Thoracic aorta (tissue), 2 donors: ENCODE measurements at places on chromosomes 7 and 10. TPM values are rescaled to one million over a fixed set of nuclear protein-coding genes. Genes with fewer than 3 reads are reported as not detected.
A peak's percentile ranks its signal among the peaks of the same experiment; 100 is the strongest.

- peaks cover 85% of the 10 kb centered on the region for H3K4me1 ChIP-seq
- no peak overlapping the region for H3K27ac ChIP-seq
- no peaks in the 10 kb centered on the region for H3K27me3 ChIP-seq
Observed at GRCh38 chr7:131010029-131010716, 276.2 kb upstream of the KLF14 start.

- no peaks in the 10 kb centered on the region for H3K36me3 ChIP-seq
- no peak for DNase-seq
- H3K4me1 ChIP-seq: peaks cover 16% of the 10 kb centered on the region
- no peak overlapping the region for H3K27ac ChIP-seq
- no peak overlapping the region for H3K4me3 ChIP-seq
- no peaks in the 10 kb centered on the region for H3K27me3 ChIP-seq
Observed at GRCh38 chr10:97511711-97512440, 13.2 kb downstream of the UBTD1 start.

GRCh38 chr7:40041456-40041855 lies 91.4 kb downstream of the CDK13 start:
- H3K36me3 ChIP-seq: peaks cover 5% of the 10 kb centered on the region
- no peak for DNase-seq
- H3K4me3 ChIP-seq: no peak overlapping the region
- no peaks in the 10 kb centered on the region for H3K4me1 ChIP-seq
- no peaks in the 10 kb centered on the region for H3K27me3 ChIP-seq
- no peak overlapping the region for H3K27ac ChIP-seq

DNA sequence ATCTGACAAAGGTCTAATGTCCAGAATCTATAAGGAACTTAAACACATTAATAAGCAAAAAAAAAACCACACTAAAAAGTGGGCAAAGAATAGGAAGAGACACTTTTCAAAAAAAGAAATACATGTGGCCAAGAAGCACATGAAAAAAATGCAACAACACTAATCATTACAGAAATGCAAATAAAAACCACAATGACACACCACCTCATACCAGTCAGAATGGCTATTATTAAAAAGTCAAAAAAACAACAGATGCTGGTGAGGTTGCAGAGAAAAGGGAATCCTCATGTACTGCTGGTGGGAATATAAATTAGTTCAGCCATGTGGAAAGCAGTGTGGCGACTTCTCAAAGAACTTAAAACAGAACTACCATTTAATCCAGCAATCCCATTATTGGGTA lies 119.0 kb downstream of the LMBR1 start:
- no peak overlapping the region for H3K27ac ChIP-seq
- no peak for DNase-seq
- peaks cover 14% of the 10 kb centered on the region for H3K4me1 ChIP-seq
- no peaks in the 10 kb centered on the region for H3K36me3 ChIP-seq

DNA sequence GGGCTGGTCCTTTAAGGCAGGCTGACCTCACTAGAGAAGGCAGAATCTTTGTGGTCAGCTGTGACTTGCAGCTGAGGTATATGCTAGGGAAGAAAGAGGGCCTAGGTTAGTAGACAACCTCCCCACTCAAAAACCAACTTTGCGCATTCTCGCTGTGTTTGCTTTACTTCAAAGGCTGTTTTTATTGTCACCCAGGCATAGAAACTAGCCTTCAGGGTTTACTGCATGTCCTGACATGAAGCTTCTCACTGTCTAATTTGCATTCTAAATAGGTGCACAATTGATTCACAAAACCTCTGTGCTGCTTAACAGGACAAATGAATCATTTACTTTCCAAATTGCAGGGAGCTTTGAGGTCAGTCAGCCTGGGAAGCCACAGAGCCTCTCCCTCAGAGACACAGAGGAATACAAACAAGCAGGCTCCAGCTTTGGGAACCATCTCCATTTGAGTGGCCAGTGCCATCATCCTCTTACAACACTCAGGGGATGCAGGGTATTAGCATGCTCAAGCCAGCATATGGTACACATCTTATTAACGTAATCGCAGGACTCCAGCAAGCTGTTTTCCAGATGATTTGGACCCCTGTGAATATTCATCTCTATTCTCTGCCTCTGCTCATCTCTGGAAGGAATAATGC lies 596.4 kb upstream of the GHITM start:
- H3K27me3 ChIP-seq: no peaks in the 10 kb centered on the region
- H3K36me3 ChIP-seq: no peaks in the 10 kb centered on the region
- H3K4me3 ChIP-seq: no peak overlapping the region
- DNase-seq: no peak
- no peaks in the 10 kb centered on the region for H3K4me1 ChIP-seq

DNA sequence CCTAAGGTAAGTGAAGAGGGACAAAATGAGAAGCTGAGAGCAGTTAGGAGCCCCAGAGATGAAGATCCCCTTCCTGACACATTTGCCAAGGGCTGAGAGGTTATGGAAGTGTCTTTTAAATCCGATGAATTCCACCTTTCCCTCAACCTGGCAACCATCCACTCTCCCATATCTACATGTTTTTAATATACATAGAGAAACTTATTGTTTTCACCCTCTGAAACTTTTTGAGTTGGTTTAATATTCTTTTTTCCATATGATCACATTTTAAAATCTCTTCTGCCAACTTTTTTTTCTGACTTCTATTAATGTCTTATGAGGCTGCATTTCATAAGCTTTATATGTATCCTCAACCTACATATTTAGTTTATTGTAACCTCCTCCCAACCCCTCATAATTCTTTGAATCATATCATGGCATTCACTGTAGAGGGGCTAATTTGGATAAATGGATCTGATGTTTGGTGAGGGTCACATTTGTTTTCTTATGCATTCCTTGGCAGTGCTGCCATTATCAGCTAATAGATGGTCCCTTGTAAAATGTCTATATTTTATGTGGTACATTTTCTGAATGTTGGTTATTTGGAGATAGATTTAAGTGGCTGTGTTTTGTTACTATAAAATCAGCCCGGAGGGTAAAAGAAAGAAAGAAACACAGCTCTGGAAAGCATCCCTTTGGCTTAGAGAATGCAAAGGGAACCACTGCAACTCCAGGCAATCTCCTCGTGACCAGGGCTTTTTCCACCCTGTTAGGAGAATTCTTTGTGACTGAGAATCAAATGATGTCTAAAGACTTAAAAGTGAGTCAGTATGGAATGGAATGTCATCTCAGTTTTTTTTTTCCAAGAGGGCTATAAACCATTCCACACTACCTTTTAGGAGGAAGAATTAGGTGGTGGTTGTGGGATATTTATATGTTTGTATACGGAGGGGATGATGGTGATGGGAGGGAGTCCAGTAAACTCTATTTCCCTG lies 334.4 kb downstream of the SUGCT start:
- no peak overlapping the region for H3K4me3 ChIP-seq
- no peak for DNase-seq
- peak overlapping the region; percentile 89 for H3K27ac ChIP-seq

- H3K27ac ChIP-seq: no peak overlapping the region
- H3K36me3 ChIP-seq: no peaks in the 10 kb centered on the region
- H3K4me3 ChIP-seq: no peak overlapping the region
- no peaks in the 10 kb centered on the region for H3K27me3 ChIP-seq
Observed at GRCh38 chr7:143909863-143910262, 7.9 kb upstream of the TCAF1 start.

GRCh38 chr7:130734815-130735716 lies 1.1 kb upstream of the KLF14 start:
- peak overlapping the region; percentile 66 for H3K4me3 ChIP-seq
- H3K4me1 ChIP-seq: no peaks in the 10 kb centered on the region
- H3K27me3 ChIP-seq: peaks cover 10% of the 10 kb centered on the region
- no peak for DNase-seq
- H3K36me3 ChIP-seq: no peaks in the 10 kb centered on the region

- H3K4me3 ChIP-seq: peak within 1 kb of the TSS; percentile 87
- peaks cover 49% of the 10 kb centered on the region for H3K4me1 ChIP-seq
- no peaks in the 10 kb centered on the region for H3K27me3 ChIP-seq
- peak within 1 kb of the TSS; percentile 98 for H3K27ac ChIP-seq
- H3K36me3 ChIP-seq: peaks cover 8% of the 10 kb centered on the region
- DNase-seq: no peak
Observed at GRCh38 chr10:100999742-101000126, at the start of gene LZTS2. Gene LZTS2, plus strand, starts transcription at chr10:100999808. Its CDS starts 2,731 bp downstream, at chr10:101002539.

GRCh38 chr10:51832652-51833383 lies 133.4 kb upstream of the CSTF2T start:
- H3K27me3 ChIP-seq: no peaks in the 10 kb centered on the region
- DNase-seq: no peak
- H3K4me1 ChIP-seq: peaks cover 27% of the 10 kb centered on the region
- no peaks in the 10 kb centered on the region for H3K36me3 ChIP-seq
- no peak overlapping the region for H3K4me3 ChIP-seq

DNA sequence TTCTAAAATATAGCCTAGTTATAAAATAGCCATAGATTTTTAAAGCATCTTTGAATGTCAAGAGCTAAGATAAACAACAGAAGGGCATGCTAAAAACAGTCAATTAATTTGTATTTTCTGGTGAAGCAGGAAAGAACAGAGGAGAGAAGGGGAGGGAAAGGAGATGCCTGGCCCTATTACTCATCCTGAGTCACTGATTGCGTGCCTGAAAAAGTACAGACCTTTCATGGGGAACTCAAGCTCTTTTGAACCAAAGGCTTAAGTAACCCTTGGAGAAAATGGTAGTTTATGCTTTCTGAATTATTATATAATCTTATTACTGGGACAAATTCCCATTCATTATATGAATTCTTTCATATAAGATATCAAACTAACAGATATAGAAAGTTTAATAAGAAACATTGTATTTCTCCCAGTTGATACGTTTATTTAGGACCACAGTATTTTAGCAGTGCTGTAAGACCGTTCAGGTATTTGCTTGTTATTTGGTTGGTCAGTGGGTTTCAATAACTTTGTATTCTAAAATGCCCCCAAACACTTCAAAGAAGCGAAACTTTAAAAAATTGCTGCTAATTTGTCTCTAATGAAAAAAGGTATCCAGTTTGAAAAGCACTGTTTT lies 151.3 kb downstream of the HGF start:
- peak overlapping the region; percentile 24 for H3K27ac ChIP-seq
- no peak for DNase-seq
- no peaks in the 10 kb centered on the region for H3K36me3 ChIP-seq
- H3K27me3 ChIP-seq: no peaks in the 10 kb centered on the region
- peaks cover 5% of the 10 kb centered on the region for H3K4me1 ChIP-seq
- no peak overlapping the region for H3K4me3 ChIP-seq

DNA sequence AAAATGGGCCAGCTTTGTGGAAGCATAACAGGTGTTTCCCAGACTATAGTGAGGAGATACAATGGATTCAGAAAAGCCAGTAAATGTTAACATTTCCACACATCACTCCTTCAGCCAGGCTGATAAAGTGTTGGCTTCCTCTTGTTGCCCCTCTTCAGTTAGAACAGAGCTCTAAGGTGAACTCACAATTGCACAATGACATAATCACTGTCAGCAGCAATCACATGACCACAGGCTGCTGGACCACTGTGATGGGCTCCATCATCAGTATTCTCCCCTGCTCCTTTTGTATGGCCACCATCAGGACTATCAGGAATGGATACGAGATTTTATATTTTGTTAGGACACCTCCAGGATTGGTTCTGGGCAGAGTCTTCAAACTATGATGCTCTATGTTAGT lies 849.4 kb upstream of the GHITM start:
- H3K36me3 ChIP-seq: no peaks in the 10 kb centered on the region
- no peak overlapping the region for H3K4me3 ChIP-seq
- no peaks in the 10 kb centered on the region for H3K4me1 ChIP-seq
- no peaks in the 10 kb centered on the region for H3K27me3 ChIP-seq
- DNase-seq: no peak

GRCh38 chr7:44964831-44965440 lies 13.9 kb downstream of the MYO1G start:
- no peak overlapping the region for H3K27ac ChIP-seq
- no peak for DNase-seq
- H3K36me3 ChIP-seq: no peaks in the 10 kb centered on the region
- H3K4me1 ChIP-seq: no peaks in the 10 kb centered on the region
- H3K27me3 ChIP-seq: no peaks in the 10 kb centered on the region

DNA sequence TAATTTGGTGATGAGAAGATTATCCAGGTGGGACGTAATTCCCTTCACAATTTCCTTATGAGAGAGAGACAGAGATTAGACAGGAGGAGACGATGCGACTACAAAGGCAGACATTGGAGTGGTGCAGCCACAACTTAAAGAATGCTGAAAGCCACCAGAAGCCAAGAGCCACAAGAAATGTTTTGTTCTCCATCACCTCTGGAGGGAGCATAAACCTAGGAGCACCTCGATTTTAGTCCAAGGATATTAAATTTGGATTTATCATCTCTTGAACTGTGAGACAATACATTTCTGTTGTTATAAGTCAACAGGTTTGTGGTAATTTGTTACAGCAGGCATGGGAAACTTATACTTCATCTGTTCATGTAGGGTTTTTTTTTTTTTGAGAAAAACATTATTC lies 418.9 kb downstream of the DGKB start:
- no peak overlapping the region for H3K27ac ChIP-seq
- H3K36me3 ChIP-seq: no peaks in the 10 kb centered on the region
- H3K4me1 ChIP-seq: no peaks in the 10 kb centered on the region
- no peak for DNase-seq
- H3K27me3 ChIP-seq: no peaks in the 10 kb centered on the region

DNA sequence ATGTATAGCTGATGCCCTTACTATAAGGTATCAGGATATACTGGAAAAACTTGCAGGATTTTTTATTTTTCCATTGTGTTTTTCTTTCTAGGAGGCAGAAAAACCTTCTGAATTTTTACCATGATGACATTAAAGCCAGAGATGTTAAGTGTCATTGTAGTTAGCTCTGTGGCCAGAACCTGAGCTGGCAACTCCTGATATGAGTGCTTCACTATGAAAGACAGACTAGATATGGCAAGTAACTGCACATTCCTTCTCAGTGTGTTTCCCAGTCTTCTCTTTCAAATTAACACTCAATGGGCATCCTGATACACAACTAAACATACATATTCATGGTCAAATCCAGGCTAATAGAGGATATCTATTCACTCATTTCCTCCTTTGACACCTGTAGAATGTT lies 166.2 kb downstream of the CTTNBP2 start:
- H3K27ac ChIP-seq: no peak overlapping the region
- H3K27me3 ChIP-seq: no peaks in the 10 kb centered on the region
- H3K36me3 ChIP-seq: no peaks in the 10 kb centered on the region
- DNase-seq: no peak
- no peaks in the 10 kb centered on the region for H3K4me1 ChIP-seq

DNA sequence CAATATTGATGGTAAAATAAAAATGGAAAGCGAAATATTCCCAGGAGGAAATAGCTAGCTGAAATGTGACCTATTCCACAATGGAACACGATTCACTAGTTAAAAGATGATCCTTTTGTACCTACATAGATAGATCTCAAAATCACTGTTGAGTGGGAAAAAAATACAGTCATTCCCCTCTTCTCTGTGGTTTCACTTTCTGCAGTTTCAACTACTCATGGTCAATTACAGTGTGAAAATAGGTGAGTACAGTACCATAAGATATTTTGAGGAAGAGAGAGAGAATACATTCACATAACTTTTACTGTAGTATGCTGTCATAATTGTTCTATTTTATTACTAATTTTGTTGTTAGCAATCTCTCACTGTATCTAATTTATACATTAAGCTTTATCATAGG lies 56.0 kb upstream of the COL13A1 start:
- H3K36me3 ChIP-seq: no peaks in the 10 kb centered on the region
- no peak overlapping the region for H3K27ac ChIP-seq
- DNase-seq: no peak

- H3K27me3 ChIP-seq: no peaks in the 10 kb centered on the region
- no peak for DNase-seq
Observed at GRCh38 chr7:91140286-91140685, 123.9 kb upstream of the FZD1 start.

The SCIN gene
- total RNA-seq: 0.49 TPM

The COX19 gene
- total RNA-seq: 18.1 TPM

The ZC3HAV1 gene
- total RNA-seq: 47.6 TPM

The GBX1 gene
- total RNA-seq: not detected

The DIP2C gene
- 44.0 TPM for total RNA-seq

The GFRA1 gene
- 9.3 TPM for total RNA-seq

The SEPHS1 gene
- total RNA-seq: 68.6 TPM

The CPN1 gene
- total RNA-seq: not detected

The OPN4 gene
- not detected for total RNA-seq

The CALHM3 gene
- total RNA-seq: not detected

The GOLGA7B gene
- not detected for total RNA-seq

The TWIST1 gene
- 26.0 TPM for total RNA-seq
